NCI-H1930 (cell line): ENCODE measurements at places on chromosomes 3 and 15.

DNA sequence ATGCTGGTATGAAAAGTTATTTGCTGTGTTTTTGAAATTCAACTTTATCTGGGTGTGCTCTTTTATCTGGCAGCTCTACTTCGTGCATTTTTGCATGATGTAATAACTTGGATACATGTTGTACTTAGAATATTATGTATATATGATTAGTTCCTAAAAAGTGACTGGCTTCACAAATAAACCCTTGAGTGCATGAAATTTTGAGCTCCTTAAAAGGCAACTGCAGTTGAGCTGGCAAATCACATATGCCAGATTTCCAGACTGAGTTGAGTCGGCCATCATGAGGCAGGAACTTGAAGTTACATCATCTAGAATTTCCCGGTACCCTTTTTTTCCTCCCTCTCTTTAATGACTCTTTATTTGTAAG is 162.5 kb downstream of the FNDC3B start:
- no peak for DNase-seq

DNA sequence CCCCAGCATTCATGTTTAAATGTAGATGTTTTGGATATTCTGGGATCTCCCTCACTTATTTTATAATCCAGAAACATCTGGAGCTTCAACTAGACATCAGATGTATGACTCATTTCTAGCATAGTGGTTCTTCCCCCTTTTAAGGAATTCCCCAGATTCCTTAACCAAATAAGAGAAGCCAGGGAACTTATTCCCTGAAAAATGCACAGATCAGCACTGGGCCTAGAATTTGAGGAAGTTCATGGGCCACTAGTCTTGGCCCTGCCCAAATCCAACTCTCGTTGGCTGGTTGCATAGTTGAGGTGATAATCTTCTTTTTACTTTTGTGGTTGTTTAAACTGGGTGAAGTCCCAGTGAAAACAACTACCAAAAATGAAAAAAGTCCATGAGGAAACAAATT is 20.4 kb downstream of the RARRES1 start:
- DNase-seq, result no peak

DNA sequence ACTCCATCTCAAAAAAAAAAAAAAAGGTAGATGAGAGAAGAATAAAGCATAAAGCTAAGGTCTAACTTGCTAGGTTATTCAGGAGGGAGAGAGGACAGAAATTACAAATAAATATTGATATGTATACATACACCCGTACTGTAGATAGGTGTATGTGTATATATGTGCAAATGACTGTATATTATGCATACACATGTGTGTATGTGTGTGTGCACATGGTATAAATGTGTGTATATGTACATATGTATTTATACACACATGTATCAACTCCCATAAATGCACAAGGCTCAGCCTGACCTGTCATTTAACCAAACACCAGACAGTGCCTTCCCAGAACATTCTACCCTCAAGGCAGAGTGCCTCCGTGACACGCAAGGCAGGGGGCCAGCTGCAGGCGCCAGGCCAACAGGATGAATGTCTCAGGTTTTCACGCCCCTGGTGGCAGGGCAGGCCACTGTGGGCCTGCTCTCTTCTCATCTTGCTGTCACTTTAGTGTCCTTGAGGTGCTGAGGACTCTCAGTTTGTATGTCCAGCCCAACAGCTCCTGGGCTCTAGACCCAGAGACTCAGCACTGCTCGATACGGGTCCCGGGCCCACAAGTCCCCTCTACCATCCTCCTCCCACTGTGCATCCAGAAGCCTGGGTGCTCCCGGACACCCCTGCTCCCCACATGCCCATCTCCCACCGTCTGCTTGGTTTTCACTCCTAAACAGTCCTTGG is 40.4 kb downstream of the TM2D3 start:
- no peak for DNase-seq

- no peak for DNase-seq
Measured at GRCh38 chr3:142064454-142064853, 84.9 kb downstream of the TFDP2 start.

GRCh38 chr3:118980832-118981231 is 53.8 kb downstream of the IGSF11 start:
- DNase-seq, result no peak

DNA sequence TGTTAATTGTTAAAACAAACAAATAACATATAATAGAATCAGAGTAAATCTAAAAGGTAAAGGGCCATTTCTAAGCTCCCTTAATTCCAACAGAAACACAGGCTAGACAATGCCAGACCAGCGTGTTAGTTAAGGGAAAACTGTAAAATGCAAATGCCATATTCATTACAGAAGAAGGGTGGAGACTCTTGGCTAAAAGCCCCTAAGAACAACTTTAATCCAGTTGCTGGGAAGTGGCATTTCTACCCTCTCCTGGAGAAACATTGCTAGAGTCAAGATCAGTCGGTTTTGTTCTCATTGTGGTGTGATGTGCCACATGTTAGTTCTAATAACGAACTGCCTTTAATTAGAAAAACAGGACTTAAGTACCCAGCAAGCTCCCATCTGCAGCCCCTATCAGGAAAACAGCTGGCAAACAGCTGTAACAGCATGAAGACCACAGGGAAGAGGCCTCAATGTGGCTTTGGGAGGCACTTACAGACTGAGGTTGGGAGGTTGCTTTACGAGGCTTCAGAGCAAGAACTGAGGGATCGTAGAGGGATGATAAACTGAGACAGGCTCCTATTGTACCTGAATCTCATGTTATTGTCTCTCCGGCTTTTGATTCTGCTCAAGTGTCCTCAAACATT is 1134.8 kb downstream of the ROBO1 start:
- DNase-seq, result no peak
